NCI-H1436 treated with DMSO at 0.1 percent for 48 hours (cell line): ENCODE measurements at places on chromosomes 12 and 14.
A peak's percentile ranks its signal among the peaks of the same experiment; 100 is the strongest.

DNA sequence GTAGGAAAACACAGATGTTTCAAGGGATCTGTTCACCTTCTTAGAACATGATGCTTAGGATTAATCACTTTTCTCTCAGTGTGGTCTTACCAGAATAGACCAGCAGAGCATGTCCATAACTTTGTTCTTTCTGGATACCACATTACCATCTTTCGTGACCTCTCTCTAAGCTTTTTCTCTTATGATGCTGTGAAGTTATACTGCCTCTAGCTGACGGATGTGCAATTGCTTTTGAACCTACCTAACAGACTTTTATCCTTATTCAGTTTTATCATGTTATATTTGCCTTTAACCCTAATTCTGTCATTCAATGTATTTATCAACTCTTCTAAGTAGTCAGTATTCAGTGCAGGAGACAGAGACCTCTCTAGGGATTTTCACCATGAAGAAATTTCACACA is 246.7 kb downstream of the DACT1 start:
- no peak for DNase-seq

- no peak for DNase-seq
These were observed 79.4 kb downstream of the TPH2 start for GRCh38 chr12:72018036-72018435.

GRCh38 chr12:116274551-116275375 is 2.7 kb downstream of the MED13L start:
- no peak for DNase-seq

DNA sequence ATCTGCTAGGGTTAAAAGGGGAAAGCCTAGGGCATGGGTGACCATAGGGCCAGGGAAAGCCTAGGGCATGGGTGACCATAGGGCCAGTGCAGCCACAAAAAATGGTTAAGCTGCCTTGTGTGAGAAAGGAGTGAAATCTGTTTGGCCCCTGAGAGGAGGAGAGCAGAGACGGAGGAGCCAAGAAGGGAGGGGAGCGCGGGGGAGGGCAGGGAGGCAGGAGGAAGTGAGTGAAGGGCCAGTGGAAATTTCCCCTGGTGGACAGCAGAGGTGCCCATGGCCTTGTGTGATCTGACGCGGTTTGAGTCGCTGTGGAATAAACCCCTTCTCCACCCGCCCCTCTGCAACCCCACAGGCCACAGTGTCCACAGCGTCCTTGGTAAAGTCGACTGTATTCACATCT is 618 bp upstream of the AQP6 start:
- no peak for DNase-seq

- no peak for DNase-seq
These were observed 105.0 kb downstream of the ETNK1 start for GRCh38 chr12:22729957-22730443.

DNA sequence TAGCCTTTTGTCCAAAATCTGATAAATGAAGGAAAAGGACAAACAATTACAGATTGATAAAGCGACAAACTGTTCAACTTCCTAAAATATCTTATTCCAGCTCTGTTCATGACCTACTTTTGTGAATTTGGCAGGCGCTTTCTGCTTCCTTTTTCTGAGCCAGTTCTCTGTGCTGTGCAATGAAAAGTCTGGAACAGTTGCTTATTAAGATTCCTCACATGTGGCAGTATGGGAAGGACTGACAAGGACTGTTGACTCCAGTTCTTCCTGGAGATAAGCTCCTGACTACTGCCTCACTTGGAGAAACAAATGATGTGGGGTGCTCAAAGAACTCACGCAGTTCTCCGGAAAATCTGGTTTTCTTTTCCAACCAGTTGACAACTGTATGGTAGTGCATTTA is 58.3 kb upstream of the ANP32D start:
- no peak for DNase-seq

- no peak for DNase-seq
These were observed 71.2 kb downstream of the LGMN start for GRCh38 chr14:92677087-92677668.

- DNase-seq = no peak
These were observed 29.2 kb downstream of the FOS start for GRCh38 chr14:75307700-75308379.

- DNase-seq = no peak
These were observed 50.3 kb downstream of the ADAMTS20 start for GRCh38 chr12:43501703-43502102.

DNA sequence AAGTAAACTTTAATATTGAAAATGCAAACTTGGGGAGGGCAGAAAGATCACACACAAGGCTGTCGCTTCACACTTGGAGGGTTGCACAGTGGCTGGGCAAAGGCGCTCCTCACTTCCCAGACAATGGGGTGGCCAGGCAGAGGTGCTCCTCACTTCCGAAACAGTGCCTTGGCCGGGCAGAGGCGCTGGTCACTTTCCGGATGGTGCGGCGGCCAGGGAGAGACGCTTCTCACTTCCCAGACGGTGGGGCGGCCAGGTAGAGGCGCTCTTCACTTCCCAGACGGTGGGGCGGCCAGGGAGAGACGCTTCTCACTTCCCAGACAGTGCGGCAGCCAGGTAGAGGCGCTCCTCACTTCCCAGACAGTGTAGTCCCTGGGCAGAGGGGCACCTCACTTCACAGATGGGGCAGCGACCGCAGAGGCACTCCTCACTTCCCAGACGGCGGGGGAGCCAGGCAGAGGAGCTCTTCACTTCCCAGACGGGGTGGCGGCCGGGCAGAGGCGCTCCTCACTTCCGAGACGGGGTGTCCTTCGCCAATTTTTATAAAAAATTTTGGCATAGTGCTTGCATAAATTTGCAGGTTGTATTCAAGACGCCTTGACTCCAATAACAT is 140.8 kb upstream of the PZP start:
- DNase-seq = no peak

DNA sequence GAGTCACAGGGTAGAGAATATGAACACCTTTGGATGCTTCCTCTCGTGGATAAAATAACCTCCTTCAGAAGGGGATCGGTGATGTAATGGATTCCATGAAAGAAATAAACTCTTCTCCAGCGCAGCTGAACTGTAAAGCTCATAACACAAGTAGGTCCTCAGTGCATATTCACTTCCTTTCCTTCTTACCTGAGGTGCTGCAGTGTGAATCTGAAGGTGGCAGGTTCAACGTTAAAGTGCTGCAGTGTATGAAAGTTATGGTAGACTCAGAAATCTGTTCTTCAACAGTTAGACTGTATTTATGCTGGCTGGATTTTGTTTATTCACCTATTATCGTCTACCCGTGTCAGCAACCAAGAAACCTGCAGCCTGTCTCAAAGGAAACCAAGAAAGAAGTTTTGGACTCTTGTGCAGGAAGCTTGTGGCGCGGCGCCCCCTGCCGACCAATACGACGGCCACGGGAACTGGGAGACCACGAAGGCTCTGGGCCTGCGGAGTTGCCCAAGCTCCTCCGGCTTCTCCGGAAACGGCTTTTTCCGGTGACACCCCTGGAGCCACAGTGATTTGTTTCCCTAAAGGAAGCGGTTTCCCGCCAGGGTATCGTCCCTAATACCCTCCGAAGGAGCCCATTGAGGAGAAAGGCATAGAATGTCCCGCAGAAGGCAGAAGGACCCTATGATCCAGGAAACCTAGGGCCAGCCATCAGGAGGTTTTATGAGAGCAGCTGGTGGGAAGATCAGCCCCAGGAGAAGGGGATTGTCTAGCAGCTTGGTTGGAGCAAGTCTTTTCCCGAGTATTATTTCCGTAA is 17.6 kb upstream of the RNASE3 start:
- no peak for DNase-seq

- DNase-seq = no peak
These were observed 1.3 kb upstream of the LTBP2 start for GRCh38 chr14:74613211-74613914.

DNA sequence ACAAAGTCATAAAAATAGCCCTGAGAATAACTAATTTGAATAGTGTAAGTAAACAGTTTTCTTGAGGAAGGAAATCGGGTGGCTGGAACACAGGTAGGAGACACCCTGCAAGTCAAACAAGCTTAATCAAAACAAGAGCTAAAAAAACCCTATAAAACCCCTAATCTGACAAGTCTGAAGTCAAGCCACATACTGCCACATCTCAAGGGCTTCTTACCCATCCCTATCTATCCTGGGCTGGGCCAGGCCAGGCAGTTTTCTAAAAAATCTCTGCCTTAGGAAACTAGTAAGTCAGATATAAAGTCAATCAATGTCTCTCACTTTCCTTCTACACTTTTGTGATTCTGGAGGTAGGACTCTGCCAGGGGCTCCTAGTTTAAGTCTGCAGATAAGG is 15.3 kb downstream of the UBE2N start:
- no peak for DNase-seq

DNA sequence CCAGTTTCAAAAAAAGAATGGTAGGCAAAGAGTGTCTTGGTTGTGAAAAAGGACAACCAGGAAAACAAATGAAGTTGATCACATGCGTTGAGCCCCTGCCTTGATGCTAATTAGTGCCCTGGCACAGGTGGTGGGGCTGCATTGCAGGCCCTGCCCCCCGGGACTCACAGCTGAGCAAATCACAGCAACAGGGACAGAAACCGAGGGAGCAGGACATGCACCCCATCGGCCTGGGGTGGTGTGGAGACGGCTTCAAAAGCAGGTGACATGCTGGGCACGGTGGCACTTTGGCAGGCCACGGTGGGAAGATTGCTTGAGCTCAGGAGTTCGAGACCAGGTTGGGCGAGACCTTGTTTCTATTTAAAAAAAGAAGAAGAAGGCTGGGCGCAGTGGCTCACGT is 1.1 kb upstream of the PAPLN start:
- no peak for DNase-seq

GRCh38 chr14:89681086-89682018 is 264.3 kb upstream of the FOXN3 start:
- no peak for DNase-seq

DNA sequence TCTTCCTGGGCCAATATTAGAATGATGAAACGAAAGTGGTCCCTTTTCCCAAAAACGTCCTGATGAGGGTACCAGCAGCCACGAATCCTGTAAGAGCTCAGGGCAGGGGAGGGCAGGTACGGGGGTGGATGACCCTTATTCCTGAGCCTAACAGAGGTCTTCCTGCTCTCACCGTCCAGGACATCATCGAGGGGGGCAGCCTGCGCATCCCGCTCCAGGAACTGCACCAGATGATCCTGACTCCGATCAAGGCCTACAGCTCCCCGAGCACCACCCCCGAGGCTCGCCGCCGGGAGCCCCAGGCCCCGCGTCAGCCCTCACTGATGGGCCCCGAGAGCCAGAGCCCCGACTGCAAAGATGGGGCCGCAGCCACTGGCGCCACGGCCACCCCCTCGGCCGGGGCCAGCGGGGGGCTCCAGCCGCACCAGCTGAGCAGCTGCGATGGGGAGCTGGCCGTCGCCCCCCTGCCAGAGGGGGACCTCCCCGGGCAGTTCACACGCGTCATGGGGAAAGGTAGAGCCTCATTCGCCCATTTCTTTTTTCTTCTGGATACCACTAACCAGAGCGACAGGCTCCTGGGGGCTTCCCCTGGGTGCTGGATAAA is 142.5 kb downstream of the GCH1 start:
- DNase-seq = no peak

GRCh38 chr12:92574051-92574783 is 128.6 kb upstream of the PLEKHG7 start:
- no peak for DNase-seq

DNA sequence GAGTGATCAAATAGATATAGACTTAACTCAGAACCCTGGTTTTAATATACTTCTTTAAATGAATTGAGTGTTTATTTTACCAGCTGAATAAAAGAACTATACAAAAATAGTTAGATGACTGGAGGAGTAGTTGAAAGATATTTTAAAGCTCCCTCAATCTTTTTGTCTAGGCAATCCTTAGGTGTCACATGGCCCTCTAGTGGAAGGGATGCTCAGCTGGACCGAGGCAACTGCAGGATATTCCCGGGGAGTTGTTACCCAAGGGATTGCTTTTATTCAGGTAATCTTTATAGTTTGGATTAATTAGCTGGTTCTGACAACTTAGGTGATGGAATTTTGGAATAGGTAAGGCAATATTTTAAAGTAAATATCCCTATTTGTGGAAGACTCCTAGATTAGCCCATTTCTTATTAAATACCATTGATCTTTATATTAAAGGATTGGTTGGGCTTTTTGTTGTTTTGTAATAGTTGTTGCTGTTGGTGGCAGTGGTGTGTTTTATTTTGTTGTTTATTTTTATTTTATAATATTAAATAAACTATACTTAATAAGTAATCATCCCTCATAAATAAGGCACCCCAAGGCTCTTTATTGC is 57.1 kb downstream of the ZDHHC17 start:
- DNase-seq = no peak

DNA sequence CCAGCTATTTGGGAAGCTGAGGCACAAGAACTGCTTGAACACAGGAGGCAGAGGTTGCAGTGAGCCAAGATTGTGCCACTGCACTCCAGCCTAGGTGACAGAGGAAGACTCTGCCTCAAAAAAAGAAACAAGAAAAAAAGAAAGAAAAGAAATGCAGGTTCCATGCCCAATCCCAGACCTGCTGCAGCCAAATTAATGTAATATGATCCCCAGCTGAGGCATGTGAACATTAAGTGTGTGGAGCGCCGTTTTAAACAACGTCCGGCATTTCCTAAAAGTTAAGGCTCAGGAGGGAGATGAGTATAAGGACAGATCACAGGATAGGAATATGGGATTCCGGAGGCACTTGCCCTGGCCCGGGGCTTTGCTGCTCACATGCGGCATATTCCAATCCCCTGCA is 162.9 kb downstream of the KSR2 start:
- DNase-seq = no peak

GRCh38 chr14:104228716-104229533 is 90.5 kb downstream of the KIF26A start:
- no peak for DNase-seq

- no peak for DNase-seq
These were observed 7.0 kb downstream of the NKX2-1 start for GRCh38 chr14:36513012-36513420.

- DNase-seq = peak; percentile 2
These were observed 21.8 kb downstream of the VDR start for GRCh38 chr12:47882781-47883546.

DNA sequence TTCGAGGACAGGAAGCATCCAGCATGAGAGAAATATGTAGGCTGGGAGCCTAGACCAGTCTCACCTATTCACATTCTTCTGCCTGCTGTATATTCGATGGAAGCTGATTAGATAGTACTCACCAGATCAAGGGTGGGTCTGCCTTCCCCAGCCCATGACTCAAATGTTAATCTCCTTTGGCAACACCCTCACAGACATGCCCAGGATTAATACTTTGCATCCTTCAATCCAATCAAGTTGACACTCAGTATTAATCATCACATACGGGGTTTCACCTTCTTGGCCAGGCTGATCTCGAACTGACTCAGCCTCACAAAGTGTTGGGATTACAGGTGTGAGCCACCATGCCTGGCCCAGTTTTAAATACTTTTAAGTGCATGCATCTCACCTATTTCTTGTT is 30.5 kb upstream of the SLC10A1 start:
- DNase-seq = no peak

- no peak for DNase-seq
These were observed 6.7 kb upstream of the KRT75 start for GRCh38 chr12:52440821-52441319.
